ENCODE measurements at places on chromosomes 2 and 18. TPM values are rescaled to one million over a fixed set of nuclear protein-coding genes. Genes with fewer than 3 reads are reported as not detected.

The KIF5C gene
- 0.42 TPM for total RNA-seq

The ZSWIM2 gene
- not detected for total RNA-seq

The MOGAT1 gene
- total RNA-seq: not detected

The TMEM150A gene
- total RNA-seq: 10.4 TPM

The HOXD12 gene
- not detected for total RNA-seq

The FMNL2 gene
- 3.0 TPM for total RNA-seq

The HOXD13 gene
- total RNA-seq: not detected

DNA sequence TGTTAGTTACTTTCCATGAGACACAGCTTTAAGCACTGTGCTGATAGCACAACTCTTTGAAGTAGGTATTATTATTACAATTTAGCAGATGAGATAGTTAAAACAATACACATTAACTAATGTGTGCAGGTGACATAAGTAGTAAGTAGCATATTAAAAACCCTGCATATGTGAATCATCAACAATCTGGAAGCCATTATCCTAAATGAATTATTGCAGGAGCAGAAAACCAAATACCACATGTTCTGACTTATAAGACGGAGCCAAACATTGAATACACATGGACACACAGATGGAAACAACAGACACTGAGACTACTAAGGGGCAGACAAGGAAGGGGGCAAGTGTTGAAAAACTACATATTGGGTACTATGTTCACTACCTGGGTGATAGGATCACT, 300.3 kb upstream of the GULP1 start:
- H3K27me3 ChIP-seq: no peaks in the 10 kb centered on the region
- no peaks in the 10 kb centered on the region for H3K36me3 ChIP-seq
- DNase-seq: no peak
- H3K4me1 ChIP-seq: peaks cover 3% of the 10 kb centered on the region
- no peak overlapping the region for H3K27ac ChIP-seq

DNA sequence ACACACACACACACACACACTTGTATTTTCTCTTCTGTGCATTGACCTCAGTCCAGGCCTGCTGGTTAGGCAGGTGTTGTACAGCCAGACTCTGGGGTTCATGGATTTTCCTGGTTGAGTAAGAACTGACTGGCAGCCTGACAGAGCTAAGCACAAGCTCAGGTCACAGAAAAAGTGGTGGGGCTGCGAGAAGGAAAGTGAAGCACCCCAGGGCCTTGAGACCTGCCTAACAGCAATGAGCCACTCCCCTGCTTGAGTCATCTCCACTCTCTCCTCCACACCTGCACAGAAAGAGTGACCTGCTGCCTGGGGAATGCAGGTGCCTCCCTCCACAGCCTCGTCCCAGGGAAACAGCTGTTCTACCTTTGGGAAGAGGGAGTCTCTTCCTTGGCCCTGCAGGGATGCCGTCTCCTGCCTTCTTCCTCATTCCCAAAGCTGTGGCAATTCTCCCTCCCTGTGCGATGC, 91.4 kb upstream of the LGALSL start:
- no peak overlapping the region for H3K27ac ChIP-seq
- H3K36me3 ChIP-seq: no peaks in the 10 kb centered on the region
- DNase-seq: no peak
- H3K4me1 ChIP-seq: no peaks in the 10 kb centered on the region
- H3K4me3 ChIP-seq: no peak overlapping the region
- no peaks in the 10 kb centered on the region for H3K27me3 ChIP-seq

DNA sequence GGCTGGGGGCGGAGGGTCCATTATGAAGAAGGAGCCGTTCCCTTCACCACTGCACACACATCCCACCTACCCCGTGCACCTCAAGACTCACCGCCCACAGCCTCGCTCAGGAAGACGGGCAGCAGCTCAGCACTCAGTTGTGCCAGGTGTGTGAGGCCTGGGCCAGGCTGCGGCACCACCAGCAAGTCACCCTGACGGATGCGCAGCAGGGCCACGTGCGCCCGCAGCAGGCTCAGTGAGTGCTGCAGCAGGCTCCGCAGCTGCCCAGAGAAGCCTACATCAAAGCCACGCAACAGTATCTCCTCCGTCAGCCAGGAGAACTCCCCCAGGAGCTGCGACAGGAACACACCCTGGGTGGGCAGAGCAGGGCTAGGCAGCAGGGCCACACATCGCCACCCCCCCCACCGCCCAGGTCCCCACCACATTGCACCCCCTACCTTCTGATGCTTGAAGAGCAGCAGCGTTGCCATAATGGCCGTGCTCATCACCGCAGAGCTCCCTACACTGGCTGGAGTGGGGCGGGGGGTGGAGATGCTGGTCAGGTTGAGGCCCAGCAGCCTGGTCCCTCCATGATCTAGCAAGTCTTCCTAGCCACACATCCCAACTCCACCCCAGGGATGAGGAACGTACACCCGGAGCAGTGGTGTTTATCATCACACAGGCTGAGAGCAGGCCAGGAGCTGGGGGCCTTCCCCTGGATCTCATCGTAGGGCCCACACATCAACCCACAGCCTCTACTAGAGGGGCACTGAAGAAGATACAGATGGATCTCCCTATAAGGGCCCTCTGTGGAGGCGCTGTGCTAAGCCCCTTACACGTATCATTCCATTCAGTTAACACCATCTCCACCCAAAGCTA, 10.2 kb downstream of the GPAT2 start:
- DNase-seq: no peak
- H3K4me3 ChIP-seq: no peak overlapping the region
- H3K36me3 ChIP-seq: no peaks in the 10 kb centered on the region
- H3K27ac ChIP-seq: no peak overlapping the region
- no peaks in the 10 kb centered on the region for H3K4me1 ChIP-seq
- no peaks in the 10 kb centered on the region for H3K27me3 ChIP-seq

GRCh38 chr18:6397931-6398566, 16.7 kb downstream of the L3MBTL4 start:
- no peak for DNase-seq
- no peaks in the 10 kb centered on the region for H3K27me3 ChIP-seq
- H3K4me1 ChIP-seq: no peaks in the 10 kb centered on the region
- no peaks in the 10 kb centered on the region for H3K36me3 ChIP-seq

DNA sequence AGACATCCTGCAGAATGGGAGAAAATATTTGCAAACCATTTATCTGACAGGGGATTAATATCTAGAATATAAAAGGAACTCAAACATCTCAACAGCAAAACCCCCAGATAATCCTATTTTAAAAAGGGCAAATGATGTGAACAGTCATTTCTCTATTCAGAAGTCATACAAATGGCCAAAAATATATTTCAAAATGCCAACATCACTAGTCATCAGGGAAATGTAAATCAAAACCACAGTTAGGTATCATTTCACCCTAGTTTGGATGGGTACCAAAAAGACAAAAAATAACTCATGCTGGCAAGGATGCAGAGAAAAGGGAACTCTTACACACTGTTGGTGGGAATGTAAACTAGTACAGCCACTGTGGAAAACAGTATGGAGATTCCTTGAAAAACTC, 70.0 kb downstream of the TBR1 start:
- H3K4me1 ChIP-seq: no peaks in the 10 kb centered on the region
- no peaks in the 10 kb centered on the region for H3K36me3 ChIP-seq
- no peak overlapping the region for H3K27ac ChIP-seq
- no peak for DNase-seq

DNA sequence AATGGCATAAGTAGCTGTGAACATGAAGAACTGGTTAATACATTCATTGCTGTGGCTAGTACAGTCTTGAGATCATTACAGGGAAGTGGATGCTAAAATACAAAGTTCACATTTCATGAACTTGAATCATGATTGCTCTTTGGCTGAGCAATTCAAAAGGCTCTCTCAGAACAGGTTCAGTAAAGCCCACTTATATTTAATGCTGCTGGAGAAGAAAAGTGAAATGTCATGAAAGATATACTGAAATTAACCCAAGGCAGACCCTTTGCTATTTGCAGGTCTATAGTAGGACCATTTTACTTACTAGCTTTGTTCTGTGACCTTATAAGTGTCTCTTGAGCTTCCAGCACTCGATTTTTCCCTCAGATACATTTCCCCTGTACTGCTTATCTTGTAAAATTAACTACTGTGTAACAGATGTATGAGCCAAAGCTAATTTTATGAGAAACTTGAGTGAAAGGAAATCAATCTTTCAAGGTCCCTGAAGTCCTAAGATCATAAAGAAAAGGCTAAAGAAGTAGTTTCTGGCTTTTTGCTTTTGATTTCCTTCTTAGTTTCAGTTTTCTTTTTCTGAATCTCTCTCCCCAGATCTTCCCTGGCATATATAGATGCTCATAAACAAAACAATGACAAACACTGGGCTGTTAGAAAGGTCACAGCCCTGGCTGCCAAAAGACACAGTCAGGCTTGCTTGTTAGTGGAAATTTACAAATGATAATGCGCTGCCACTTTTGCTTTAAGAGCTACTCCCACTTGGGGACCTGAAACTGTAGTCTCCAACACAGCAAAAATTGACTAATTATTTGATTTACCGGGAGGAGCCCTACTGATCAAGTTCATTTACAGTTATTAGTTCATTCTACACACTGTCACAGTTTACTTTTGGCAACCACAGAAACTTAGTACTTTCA, 132.7 kb upstream of the XPO1 start:
- H3K36me3 ChIP-seq: no peaks in the 10 kb centered on the region
- H3K4me1 ChIP-seq: peaks cover 7% of the 10 kb centered on the region
- DNase-seq: no peak

- no peaks in the 10 kb centered on the region for H3K4me1 ChIP-seq
- no peak overlapping the region for H3K27ac ChIP-seq
- no peak for DNase-seq
- H3K4me3 ChIP-seq: no peak overlapping the region
- H3K27me3 ChIP-seq: no peaks in the 10 kb centered on the region
These were observed 135.7 kb downstream of the ARHGAP28 start for GRCh38 chr18:6865251-6865650.

DNA sequence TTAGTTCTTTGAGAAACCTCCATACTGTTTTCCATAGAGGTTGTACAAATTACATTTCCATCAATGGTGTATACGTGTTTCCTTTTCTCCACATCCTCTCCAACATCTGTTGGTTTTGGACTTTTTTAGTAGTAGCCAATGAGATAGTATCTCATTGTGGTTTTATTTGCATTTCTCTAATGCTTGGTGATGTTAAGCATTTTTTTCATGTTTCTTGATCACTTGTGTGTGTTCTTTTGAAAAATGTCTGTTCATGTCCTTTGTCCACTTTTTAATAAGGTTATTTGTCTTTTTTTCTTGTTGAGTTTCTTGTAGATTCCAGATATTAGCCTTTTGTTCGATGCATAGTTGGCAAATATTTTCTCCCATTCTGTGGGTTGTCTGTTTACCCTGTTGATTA, 392.3 kb upstream of the ZEB2 start:
- H3K27ac ChIP-seq: no peak overlapping the region
- H3K4me1 ChIP-seq: no peaks in the 10 kb centered on the region
- H3K4me3 ChIP-seq: no peak overlapping the region
- H3K36me3 ChIP-seq: no peaks in the 10 kb centered on the region
- H3K27me3 ChIP-seq: no peaks in the 10 kb centered on the region
- DNase-seq: no peak

- no peaks in the 10 kb centered on the region for H3K4me1 ChIP-seq
- no peaks in the 10 kb centered on the region for H3K27me3 ChIP-seq
These were observed 40.4 kb downstream of the KLHL29 start for GRCh38 chr2:23425338-23425871.

DNA sequence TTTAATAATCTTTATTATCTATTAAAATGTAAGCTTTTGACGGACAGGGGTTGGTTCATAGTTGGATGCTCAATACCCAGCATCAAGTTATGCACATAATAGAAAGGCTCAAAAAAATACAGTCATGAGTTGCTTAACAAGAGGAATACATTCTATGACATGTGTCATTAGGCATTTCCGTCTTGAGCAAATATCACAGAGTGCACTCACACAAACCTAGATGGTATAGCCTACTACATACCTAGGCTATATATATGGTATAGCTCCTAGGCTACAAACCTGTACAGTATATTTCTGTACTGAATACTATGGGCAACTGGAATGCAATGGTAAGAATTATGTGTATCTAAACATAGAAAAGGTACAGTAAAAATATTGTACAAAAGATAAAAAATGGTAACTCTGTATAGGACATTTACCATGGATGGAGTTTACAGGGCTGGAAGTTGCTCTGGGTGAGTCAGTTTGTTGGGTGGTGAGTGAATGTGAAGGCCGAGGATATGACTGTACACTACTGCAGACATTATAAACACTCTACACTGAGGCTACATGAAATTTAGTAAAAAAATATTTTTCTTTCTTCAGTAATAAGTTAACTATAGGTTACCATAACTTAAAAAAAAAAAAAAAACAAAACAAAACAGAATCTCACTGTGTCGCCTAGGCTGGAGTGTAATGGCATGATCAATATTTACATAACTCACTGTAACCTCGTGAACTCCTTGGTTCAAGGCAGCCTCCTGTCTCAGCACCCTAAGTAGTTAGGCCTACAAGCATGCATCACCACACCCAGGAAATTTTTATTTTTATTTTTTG, 201.2 kb downstream of the NBAS start:
- DNase-seq: no peak
- H3K27ac ChIP-seq: no peak overlapping the region
- H3K4me3 ChIP-seq: no peak overlapping the region
- peaks cover 13% of the 10 kb centered on the region for H3K36me3 ChIP-seq
- no peaks in the 10 kb centered on the region for H3K27me3 ChIP-seq
- no peaks in the 10 kb centered on the region for H3K4me1 ChIP-seq

DNA sequence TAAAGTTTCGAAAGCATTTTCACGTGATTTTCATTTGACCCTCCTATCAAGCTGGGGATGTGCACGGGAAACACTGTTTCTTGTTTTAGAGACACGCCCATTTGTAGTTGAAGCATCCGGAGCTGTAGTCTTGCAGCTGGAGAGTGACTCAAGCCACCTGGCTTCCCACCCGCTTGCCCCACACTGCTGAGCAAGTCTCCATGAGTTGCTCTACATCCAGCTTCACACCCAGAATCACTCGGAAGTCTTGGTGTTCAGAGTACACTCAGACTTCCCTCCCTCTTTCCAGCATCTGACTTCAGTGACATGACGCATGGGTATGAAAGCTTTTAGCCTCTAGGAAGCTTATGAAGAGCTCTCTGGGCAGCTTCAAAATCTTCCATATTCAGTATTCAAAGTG, 262.4 kb downstream of the NBAS start:
- H3K4me3 ChIP-seq: no peak overlapping the region
- H3K36me3 ChIP-seq: peaks cover 21% of the 10 kb centered on the region
- no peaks in the 10 kb centered on the region for H3K4me1 ChIP-seq
- H3K27me3 ChIP-seq: no peaks in the 10 kb centered on the region

GRCh38 chr2:121723316-121723715, 13.4 kb downstream of the NIFK start:
- H3K4me3 ChIP-seq: no peak overlapping the region
- H3K27me3 ChIP-seq: no peaks in the 10 kb centered on the region
- DNase-seq: no peak
- H3K4me1 ChIP-seq: peaks cover 7% of the 10 kb centered on the region
- peaks cover 18% of the 10 kb centered on the region for H3K36me3 ChIP-seq

DNA sequence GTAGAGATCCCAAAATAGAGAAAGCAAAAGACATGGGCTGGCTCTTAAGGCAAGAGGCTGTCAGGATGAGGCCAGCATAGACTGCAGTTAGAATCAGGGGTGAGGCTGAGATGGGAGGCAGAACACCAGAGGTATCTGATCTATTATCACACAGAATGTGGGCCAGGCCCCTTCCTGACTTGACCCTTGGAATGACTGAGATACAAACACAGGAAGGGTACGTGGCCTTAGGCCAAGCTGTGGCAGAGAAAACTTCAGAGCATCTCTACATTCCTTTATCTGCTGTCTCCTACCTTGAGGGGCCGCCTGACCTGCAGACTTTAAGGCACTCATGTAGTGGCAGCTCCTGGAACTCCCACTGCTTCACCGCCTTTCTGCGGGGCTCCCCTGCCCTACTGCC, 28.4 kb downstream of the TMEM17 start:
- no peak overlapping the region for H3K27ac ChIP-seq
- no peaks in the 10 kb centered on the region for H3K27me3 ChIP-seq
- H3K4me3 ChIP-seq: no peak overlapping the region
- DNase-seq: no peak
- H3K4me1 ChIP-seq: peaks cover 16% of the 10 kb centered on the region
